ENCODE measurements at places on chromosomes 3 and 15.
A peak's percentile ranks its signal among the peaks of the same experiment; 100 is the strongest.

- no peak for DNase-seq
These were observed 233.3 kb downstream of the RBMS3 start for GRCh38 chr3:29514170-29514569.

DNA sequence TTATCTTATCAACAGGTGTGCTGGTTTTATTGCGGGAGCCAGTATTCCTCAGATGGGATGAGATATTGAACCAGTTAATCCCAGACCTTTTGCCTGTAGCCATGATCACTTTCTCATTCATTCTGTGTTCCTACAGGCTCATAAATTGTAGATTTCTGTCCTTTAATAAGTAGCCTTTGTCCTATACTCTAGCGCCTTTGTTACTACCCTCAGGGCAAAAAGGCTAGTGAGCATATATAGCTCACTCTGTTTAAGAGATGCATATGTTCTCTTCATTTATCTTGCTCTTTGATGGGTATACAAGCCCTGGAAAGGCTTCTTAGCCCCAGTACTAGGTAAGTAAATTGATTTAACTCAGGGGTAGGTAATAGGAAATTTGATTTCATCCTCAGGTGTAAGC lies 95.1 kb downstream of the OXSM start:
- no peak for DNase-seq

GRCh38 chr15:89398896-89399237 lies 64.2 kb upstream of the POLG start:
- DNase-seq, result no peak

- no peak for DNase-seq
These were observed 53.7 kb downstream of the DNAJB8 start for GRCh38 chr3:128413003-128413370.

DNA sequence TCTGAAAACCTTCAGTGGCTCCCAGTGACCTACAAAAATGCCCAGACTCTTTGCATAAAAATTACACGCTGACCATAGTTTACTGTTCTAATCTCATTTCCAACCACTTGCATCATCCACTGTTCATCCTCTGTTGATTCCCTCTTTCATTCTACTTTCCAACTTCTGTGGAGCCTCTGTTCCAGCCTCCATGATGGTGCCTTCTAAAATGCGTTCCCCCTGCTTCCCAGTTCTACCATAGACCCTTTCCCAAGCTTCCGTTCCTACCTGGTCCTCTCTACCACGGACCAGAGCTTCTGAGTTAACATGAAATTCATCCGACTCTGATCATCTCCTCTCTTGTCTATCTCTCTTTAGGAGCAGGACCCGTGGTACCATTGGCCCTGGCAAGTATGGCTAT lies 127.0 kb downstream of the THSD4 start:
- no peak for DNase-seq

DNA sequence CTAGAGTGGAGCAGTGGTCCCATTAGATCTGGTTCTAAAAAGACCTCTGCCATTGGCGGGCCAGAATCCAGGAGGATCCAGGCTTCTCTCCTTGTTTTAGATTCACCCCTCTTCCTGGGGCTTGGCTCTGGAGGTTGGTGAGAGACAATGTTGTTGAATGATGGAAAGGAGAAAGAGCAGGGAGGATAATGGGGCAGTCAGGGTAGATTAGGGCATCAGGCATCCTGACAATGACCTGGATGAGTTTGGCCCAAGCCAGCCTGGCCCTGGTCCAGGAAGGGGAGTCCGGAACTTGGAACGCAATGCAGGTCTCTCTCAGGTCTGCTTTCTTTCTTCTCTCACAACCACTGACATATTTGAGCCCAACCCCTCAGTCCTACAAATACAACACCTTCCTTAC lies 260.1 kb upstream of the RASGRP1 start:
- no peak for DNase-seq

DNA sequence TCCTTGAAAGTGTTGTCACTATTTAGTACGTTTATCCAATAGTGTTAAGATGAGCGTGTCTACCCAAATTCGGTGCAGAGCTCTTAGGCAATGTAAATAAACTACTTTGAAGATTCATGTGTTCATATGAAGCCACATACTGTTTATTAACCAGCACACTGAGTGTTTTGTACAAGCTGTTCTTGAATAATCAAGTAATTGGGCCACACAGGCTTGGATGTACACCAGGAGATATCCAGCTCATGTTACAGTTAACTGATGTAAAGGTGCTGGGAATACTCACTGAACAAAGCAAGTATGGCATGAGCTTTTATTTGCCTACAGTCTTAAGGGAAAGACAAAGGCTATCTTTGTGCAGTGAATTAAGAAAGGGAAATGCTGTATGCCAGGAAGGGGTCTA lies 632 bp upstream of the DHX36 start:
- no peak for DNase-seq

GRCh38 chr3:168812234-168812633 lies 716.5 kb upstream of the GOLIM4 start:
- DNase-seq, result no peak

GRCh38 chr3:186149319-186149960 lies 40.6 kb upstream of the ETV5 start:
- no peak for DNase-seq

DNA sequence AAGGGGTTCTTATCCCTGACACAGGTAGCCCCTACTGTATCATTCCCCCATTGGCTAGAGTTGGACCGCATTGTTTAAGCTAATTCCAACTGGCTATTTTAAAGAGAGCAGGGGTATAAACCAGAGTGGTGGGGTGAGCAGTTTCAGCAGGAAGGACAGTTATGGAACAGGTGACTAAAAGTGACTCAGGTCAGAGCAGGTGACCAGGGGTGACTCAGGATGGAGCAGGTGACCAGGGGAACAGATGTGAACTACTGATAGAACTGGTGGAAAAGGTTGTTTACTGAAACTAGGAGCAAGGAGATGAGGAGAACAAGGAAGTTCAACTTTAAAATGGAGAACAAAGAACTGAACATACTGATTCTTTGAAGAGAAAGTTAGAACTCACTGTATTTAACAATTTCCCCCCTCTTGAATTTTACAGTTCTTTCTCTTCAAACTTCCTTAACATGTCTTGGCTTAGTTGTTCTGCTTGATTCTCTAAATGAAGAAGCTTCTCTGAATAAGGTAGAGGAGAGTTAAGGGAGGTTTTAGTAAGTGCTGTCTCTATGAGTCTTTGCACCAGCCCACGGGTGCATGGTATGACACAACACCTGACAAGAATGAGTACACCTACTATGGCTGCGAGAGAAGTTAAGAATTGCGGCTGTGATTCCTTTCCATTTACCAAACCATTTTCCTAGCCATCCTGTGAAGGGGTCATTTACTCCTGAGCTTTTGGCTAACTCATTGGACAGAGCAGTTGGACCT lies 83.4 kb upstream of the WNT7A start:
- peak; percentile 31 for DNase-seq

DNA sequence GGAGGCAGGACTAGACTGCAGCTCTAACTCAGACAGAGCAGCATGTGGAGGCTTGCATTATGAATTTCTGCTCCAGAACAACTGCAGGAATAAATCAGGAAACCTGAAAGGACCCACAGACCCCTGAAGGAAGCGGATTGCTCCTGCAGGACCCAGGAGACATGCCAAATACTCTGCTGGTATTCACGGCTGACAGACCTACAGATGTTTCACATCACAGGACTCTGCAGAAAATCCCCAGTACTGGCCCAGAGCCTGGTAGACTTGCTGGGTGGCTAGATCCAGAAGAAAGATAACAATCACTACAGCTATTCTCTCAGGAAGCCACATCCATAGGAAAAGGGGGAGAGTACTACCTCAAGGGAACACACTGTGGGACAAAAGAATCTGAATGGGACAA lies 942.1 kb downstream of the AGBL1 start:
- DNase-seq, result no peak

- no peak for DNase-seq
These were observed 89.0 kb downstream of the RPL22L1 start for GRCh38 chr3:170780955-170781354.

DNA sequence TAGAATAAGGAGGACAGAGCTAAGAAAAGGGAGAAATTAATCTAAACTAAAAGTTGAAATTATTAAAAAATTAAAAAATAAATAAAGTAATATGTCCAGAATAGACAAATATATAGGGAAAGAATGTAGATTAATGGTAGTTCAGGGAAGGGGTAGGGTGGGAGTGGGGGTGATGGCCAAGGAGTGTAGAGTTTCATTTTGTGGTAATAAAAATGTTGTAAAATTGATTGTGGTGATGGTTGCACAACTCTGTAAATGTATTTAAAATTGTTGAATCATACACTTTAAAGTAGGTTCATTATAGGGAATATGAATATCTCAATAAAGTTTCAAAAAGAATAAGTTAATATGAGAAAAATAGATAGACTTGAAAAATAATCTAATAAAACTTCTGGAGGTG lies 21.0 kb upstream of the FNDC3B start:
- no peak for DNase-seq

DNA sequence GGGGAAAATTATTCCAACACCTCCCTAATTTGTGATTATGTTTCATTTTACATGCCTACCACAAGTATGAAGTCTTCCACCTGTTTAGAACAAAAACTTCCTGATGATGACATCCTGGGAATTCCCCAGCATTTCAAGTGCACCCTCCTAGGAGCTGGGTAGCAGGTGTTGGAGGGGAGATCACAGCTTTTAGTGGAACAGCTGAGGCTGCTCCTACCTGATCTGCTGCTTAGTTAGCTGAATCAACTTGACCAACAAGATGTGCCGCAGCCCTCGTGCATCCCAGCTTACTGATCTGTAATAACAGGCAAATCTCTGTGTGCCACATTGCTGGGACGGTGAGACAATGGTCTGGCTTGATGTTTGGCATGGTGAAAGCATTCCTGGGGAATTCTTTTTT lies 29.7 kb downstream of the TRAK1 start:
- no peak for DNase-seq

DNA sequence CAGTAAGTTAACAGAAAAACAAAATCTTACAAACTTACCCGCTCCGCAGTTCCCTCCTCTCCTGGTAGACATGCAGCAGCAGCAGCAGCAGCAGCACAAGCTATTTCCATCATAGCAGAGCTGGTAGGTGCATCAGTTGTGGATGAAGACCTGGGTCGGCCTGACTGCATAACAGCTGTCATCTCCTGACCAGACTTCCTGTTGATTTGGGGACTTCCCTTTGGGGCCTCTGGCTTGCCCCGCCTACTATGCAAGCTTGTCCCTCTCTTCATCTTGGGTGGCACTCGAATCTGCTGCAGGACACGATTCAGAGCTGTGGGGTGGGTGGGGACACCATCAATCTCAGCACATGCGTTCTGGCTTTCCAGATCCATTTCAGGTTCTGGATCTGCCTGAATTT lies 65.7 kb downstream of the TMCC1 start:
- DNase-seq, result peak; percentile 56

DNA sequence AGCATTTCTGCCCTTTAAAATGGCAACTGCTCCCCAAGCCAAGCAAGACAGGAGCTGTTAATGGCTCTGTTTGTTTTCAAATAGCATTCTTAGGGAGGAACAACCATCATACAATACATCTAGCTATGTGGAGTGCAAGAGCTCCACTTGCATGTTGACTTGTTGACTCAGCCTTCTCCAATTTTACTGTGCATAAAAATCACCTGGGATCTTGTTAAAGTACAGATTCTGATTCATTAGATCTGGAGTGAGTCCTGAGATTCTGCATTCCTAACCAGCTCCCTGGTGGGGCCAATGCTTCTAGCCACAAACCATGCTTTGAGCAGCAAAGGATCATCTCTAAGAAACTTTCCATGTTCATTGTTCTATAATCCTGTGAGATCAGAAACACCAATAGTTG lies 171.4 kb downstream of the THRB start:
- DNase-seq, result no peak

DNA sequence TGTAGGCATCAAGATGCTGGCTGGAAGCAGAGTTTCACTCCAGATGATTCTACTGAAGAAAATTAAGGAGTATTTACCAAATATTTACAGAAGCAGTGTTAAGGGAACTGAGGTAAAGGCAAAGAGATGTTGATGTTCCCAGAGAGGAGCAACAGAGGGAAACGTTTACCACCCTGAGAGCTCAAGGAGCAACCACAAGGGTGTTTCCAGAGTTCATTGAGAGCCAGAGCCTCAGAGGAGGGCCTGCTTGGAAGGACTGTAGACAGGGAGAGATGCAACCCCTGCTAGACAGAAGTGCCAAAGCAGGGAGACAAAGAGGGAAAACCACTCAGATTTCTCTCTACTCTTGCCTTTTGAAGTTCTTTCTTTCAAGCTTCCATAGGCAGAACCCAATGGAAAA lies 474.5 kb downstream of the RBMS3 start:
- DNase-seq, result no peak

- no peak for DNase-seq
These were observed 257.1 kb upstream of the STT3B start for GRCh38 chr3:31275583-31275982.

DNA sequence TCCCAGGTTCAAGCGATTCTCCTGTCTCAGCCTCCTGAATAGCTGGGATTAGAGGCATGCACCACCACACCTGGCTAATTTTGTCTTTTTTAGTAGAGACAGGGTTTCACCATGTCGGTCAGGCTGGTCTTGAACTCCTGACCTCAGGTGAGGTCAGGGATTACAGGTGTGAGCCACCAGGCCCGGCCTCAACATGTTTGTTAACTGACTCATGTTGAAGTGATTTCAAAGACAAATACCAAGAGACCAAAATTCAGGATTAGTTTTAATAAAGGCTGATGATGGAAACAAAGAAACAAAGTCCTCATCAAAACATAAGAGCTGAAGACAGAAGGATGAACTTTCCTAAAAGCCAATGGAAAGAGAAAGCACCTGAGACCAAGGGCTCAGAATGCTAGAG lies 36.5 kb downstream of the SLC12A6 start:
- no peak for DNase-seq

GRCh38 chr15:47404877-47405276 lies 312.4 kb upstream of the SEMA6D start:
- no peak for DNase-seq

- DNase-seq, result no peak
These were observed 752 bp downstream of the CEP63 start for GRCh38 chr3:134486577-134487041.

DNA sequence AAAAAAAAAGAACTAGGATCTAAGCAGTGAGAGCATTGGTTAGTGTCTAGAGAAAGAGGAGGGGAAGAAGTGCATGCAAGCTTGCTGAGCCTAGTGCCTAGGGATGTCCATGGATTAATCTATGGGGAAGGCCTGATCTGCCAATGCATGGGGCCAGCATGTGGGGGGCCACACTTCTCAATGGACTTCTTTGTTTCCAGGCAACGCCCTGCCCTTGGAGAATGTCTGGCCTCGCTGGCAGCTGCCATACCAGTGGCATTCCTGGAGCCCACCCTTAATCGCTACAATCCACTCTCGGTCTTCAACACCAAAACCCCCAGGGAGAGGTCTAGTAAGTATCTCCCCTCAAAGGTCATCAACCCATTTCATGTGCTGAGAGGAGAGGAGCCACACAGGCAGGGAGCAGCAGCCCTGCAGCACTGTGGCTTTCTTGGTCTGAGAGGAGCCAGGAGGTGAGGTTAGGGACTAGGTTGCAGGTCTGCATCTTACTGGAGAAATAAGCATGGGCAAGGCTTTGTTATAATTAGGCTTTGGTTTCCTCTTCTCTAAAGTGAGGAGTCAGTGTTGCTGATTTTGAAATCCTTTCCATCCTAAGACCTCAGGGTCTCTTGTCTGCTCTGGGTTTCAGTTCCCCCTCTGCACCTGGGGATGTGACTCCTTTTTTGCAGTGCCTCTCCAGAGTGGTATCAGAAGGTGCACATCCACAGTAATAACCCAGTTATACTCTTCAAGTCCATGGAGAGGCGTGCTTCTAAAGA lies 188.1 kb upstream of the CHRM5 start:
- DNase-seq, result no peak
